ENCODE measurements at places on chromosomes 11 and 22. TPM values are rescaled to one million over a fixed set of nuclear protein-coding genes. Genes with fewer than 3 reads are reported as not detected.
A peak's percentile ranks its signal among the peaks of the same experiment; 100 is the strongest.

DNA sequence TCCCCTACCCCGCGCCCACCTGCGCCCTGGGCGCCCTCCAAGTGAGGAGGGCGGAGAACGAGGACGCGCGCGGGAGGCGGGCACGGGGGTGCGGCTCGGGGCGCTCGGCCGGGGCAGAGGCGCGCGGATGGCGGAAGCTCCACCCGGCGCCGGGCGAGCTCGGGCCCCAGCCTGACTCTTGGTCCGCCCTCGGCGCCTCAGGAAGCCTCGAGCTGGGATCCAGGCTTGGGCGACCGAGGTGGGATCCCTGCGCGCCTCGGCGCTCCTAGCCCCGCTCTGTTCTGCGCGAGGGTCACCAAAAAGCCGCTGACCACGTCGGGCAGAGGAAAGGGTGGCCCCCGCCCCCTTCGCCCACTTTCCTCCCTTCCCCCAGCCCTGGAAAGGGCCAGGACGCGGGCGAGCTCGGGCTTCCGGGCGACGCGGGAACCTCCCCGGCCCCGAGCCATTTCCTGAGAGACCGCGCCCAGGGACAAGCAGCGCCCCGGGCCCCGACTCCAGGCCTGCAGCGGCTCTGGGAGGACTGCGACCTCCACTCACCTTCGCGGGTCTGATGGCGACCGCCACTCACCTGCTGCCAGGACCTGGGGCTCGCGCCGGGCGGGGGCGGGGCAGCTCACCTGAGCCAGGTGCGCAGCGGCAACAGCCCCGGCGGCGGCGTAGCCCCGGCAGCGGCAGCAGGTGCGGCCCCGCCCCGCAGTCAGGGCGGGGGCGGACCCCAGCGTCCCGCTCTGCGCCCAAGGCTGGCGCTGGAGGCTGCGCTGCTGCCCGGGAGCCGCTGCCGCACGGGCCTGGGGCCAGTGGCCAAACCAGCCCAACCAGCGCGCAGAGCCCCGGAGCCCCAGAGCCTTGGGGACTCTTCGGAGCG, 2.2 kb upstream of the SIGIRR start:
- no peaks in the 10 kb centered on the region for H3K27me3 ChIP-seq
- H3K27ac ChIP-seq: no peak overlapping the region
- DNase-seq: no peak

DNA sequence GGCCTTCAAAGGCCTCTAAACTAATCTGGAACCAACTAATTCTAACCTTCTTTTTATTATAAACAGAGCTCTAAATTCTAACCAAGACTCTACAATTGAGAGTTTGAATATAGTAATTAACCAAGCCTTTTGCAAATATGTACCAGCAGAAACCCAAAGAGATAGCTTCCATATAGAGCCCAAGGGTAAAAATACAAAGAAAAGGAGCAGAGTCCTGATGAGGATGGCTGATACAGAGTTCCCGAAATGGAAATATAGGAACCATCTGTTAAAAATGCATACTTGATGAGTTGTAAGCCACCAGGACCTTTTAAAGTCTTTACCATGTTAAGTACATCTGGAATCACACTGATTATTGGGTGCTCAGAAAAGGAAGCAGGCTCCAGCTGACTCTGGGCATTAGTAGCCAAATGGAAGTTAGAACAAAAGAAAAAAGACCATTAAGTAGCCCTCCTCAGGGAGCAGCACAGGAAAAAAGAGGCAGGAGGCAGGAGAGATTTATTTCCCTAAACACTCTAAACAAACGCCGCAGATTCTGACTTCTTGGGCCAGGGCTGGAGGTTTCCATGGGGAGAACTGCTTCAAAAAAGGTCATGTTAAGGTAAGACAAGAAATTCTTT, 463.1 kb upstream of the FAT3 start:
- DNase-seq: no peak
- no peak overlapping the region for H3K4me3 ChIP-seq
- no peaks in the 10 kb centered on the region for H3K4me1 ChIP-seq
- H3K27ac ChIP-seq: no peak overlapping the region

- no peaks in the 10 kb centered on the region for H3K27me3 ChIP-seq
- H3K4me3 ChIP-seq: no peak overlapping the region
- DNase-seq: no peak
- H3K36me3 ChIP-seq: no peaks in the 10 kb centered on the region
These were observed 23.5 kb downstream of the IRAG1 start for GRCh38 chr11:10670099-10670498.

DNA sequence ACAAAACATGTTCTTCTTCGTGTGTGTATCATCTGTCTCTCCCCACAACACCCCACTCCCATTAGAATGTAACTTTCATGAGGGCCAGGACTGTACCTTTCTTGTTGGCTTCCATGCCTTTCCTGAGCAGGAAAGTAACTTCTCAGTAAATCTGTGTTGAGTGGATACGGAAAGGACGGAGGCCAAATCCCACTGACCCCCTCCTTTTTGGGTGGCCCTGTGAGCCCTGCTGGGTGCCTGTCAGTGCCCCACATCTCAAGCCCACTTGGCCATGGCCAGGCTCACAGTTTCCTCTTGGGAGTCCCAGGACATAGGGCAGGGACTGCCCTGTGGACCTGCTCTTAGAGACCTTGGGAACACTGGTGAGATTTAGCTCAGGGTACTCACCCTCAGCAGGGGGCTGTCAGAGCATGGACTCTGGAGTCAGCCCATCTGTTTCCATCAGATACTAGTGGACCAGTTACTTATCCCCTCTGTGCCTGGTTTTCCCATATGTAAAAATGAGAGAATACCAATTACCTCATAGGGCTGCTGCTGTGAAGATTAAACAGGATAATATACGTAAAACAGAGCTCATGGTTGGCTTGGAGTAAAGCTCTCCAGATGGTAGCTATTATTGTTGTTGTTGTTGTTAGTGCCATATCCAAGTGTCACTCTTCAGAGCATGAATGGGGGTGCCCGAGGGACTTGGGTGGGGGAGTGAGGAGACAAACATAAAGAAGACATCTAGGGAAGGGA, 1.0 kb upstream of the C11orf96 start:
- H3K27me3 ChIP-seq: peaks cover 23% of the 10 kb centered on the region
- no peaks in the 10 kb centered on the region for H3K36me3 ChIP-seq
- H3K4me3 ChIP-seq: no peak overlapping the region
- H3K27ac ChIP-seq: no peak overlapping the region
- no peak for DNase-seq

DNA sequence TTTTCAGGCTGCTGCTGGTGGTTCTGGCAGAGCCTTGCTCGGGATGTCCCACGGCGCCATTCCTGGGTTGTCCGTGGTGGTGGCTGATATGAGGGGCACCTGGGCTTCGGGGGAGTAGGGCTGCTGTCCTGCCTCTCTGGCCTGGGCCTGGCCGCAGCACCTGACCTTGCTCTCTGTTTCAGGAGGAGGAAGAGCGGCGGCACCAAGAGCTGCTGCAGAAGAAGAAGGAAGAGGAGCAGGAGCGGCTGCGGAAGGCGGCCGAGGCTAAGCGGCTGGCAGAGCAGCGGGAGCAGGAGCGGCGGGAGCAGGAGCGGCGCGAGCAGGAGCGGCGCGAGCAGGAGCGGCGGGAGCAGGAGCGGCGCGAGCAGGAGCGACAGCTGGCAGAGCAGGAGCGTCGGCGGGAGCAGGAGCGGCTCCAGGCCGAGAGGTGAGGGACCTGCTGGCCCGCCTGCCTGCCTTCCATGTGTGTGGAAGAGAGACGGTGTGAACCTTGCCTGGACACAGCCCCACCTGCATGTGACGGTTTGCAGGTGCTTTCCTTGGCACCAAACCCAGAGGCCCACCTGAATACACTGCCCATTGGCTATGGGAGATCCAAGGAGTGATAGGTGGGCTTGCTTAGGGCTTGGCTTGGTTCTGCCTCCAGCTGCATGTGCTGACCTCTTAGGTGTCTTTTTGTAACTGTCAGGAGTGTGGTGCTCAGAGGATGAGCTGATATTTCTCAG, 22.8 kb downstream of the INCENP start:
- H3K27ac ChIP-seq: no peak overlapping the region
- no peaks in the 10 kb centered on the region for H3K4me1 ChIP-seq
- H3K4me3 ChIP-seq: no peak overlapping the region
- peaks cover 54% of the 10 kb centered on the region for H3K36me3 ChIP-seq
- DNase-seq: no peak
- no peaks in the 10 kb centered on the region for H3K27me3 ChIP-seq

DNA sequence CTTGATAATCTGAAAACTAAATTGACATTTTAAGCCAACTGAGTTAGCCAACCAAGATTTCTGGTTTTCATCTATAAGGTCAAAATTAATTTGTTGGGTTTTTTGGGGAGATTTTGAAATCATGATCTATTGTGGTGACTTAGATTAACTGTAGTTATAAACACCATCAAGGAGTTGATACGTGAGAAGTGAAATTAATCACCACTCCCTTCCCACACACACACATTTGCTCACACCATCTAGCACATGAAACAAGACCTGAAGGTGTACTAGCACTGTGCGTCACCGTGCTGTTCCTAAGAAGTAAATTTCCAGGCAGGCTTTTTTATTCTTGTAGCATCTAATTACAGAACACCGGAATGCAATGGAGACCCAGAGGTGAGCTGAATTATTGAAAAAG, 2.1 kb downstream of the OR5B21 start:
- peaks cover 6% of the 10 kb centered on the region for H3K4me1 ChIP-seq
- H3K27me3 ChIP-seq: no peaks in the 10 kb centered on the region
- H3K27ac ChIP-seq: no peak overlapping the region
- DNase-seq: no peak
- no peaks in the 10 kb centered on the region for H3K36me3 ChIP-seq

DNA sequence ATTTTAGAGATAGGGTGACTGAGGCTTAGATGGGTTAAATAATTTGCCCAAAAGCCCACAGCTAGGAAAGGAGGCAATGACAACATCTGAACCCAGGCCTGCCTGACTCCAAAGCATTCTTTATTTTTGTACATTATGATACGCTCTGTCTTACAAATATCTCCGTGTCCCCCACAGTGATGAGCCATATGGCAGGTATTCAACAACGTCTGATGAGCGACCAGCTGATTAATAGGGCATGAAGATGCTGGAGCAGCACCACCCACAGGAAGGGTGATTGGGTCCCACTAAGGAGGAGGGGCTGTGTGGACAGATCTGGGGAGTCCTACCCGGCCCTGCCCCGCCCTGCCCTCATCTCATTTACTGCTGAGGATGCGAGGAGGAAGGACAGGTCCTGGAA, 380.6 kb downstream of the CADM1 start:
- H3K36me3 ChIP-seq: no peaks in the 10 kb centered on the region
- no peaks in the 10 kb centered on the region for H3K27me3 ChIP-seq
- no peaks in the 10 kb centered on the region for H3K4me1 ChIP-seq
- H3K27ac ChIP-seq: no peak overlapping the region
- no peak overlapping the region for H3K4me3 ChIP-seq

- H3K36me3 ChIP-seq: no peaks in the 10 kb centered on the region
- no peak overlapping the region for H3K4me3 ChIP-seq
- H3K27me3 ChIP-seq: no peaks in the 10 kb centered on the region
These were observed 220.6 kb upstream of the ISX start for GRCh38 chr22:34845391-34845790.

- no peak overlapping the region for H3K4me3 ChIP-seq
- H3K4me1 ChIP-seq: no peaks in the 10 kb centered on the region
- no peak for DNase-seq
- no peaks in the 10 kb centered on the region for H3K36me3 ChIP-seq
- H3K27ac ChIP-seq: no peak overlapping the region
- H3K27me3 ChIP-seq: no peaks in the 10 kb centered on the region
These were observed 12.5 kb downstream of the APLNR start for GRCh38 chr11:57224537-57224936.

GRCh38 chr11:67240576-67241389, 25.5 kb upstream of the GRK2 start:
- H3K27me3 ChIP-seq: no peaks in the 10 kb centered on the region
- peak overlapping the region; percentile 90 for H3K27ac ChIP-seq
- H3K36me3 ChIP-seq: peaks cover 27% of the 10 kb centered on the region
- peaks cover 17% of the 10 kb centered on the region for H3K4me1 ChIP-seq
- DNase-seq: peak; percentile 76
- peak overlapping the region; percentile 89 for H3K4me3 ChIP-seq

GRCh38 chr22:38298312-38299005, 18.8 kb downstream of the CSNK1E start:
- DNase-seq: no peak
- no peaks in the 10 kb centered on the region for H3K27me3 ChIP-seq
- H3K27ac ChIP-seq: no peak overlapping the region

- H3K36me3 ChIP-seq: no peaks in the 10 kb centered on the region
- no peaks in the 10 kb centered on the region for H3K4me1 ChIP-seq
- H3K27me3 ChIP-seq: no peaks in the 10 kb centered on the region
- DNase-seq: no peak
These were observed 6.5 kb upstream of the DDX6 start for GRCh38 chr11:118797510-118797909.

DNA sequence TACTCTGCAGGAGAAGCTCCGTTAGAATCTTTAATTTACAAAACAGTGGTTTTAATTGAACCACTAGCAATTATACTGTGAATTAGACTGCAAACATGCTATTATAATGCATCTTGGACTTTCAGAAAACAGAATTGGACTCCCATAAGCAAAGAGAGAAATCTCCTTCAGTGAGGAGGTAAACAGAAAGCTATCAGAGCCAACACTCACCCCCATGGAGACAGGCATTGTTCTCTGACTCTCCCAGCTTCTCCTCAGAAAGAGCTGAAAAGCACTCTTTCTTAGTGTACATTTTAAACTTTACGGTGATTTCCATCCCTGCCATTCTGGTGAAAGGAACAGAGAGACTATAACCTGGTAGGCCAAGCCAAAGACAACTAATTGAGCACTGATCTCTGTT, 176.9 kb downstream of the GRIA4 start:
- no peaks in the 10 kb centered on the region for H3K4me1 ChIP-seq
- H3K36me3 ChIP-seq: no peaks in the 10 kb centered on the region
- H3K4me3 ChIP-seq: no peak overlapping the region
- H3K27me3 ChIP-seq: no peaks in the 10 kb centered on the region
- no peak overlapping the region for H3K27ac ChIP-seq

DNA sequence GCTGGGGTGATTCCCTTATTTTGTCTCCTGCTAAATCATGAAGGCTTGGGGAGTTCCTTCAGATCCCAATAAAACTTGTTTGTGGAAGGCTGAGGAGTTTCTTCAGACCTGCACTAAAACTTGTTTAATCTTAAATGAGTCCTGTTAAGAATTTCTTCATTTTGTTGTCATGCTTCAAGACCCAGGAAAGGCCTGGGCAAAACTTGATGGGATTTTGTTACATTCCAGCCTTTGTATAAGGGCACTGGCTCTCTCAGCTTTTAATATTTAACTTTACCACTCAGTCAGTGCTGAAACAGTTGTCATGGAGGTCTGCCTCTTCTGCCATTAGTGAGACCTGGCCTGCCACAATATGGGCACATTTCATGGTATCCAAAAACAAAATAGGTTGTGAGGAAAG, 699.0 kb downstream of the ETS1 start:
- no peak for DNase-seq
- H3K27ac ChIP-seq: no peak overlapping the region
- H3K4me1 ChIP-seq: no peaks in the 10 kb centered on the region
- H3K4me3 ChIP-seq: no peak overlapping the region
- no peaks in the 10 kb centered on the region for H3K36me3 ChIP-seq

TRIM29 gene
- not detected for total RNA-seq

SOX6 gene
- 0.03 TPM for total RNA-seq

JHY gene
- 4.4 TPM for total RNA-seq

SHISAL1 gene
- not detected for total RNA-seq

OR51V1 gene
- total RNA-seq: not detected

Measured in GM12878 (cell line).